NCI-H774 (cell line): ENCODE measurements at places on chromosomes 13 and 19.
A peak's percentile ranks its signal among the peaks of the same experiment; 100 is the strongest.

DNA sequence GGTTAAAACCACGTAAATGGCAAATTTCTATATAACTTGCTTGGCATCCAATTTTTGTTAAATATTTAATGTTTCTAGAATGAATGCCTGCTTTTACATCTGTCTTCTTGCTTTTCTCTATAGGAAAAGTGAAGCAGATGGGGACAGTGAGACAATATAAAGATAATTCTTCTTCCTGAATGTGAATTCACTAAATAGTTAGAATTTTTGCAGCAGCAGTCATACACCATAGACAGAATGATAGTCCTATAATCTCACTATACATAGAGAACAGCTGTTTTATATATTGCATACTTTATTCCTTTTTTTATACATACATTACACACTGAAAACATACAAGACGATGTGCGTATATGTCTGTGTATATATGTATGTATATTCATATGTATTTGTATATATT, 1127.3 kb downstream of the PCDH9 start:
- DNase-seq: no peak

DNA sequence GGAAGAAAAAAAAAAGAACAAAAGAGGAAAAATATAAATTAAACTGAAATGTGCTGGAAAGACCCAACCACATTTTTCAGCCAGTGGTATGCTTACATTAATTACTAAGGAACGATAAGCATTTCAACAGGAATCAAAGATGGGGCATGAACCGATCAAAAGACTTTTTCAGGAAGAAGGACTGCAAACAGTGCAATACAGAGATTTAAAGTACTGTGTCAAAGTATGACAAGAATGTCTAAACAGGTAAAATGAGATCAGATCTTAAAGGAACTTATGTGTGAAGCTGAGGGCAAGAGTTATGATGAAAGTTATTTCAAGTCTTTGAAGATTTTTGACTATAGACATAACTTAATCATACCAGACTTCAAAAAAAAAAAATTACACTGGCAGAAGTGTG, 1761.8 kb downstream of the SLITRK5 start:
- no peak for DNase-seq

- DNase-seq: peak; percentile 47
Observed at GRCh38 chr13:112248406-112248760, 127.8 kb upstream of the SPACA7 start.

DNA sequence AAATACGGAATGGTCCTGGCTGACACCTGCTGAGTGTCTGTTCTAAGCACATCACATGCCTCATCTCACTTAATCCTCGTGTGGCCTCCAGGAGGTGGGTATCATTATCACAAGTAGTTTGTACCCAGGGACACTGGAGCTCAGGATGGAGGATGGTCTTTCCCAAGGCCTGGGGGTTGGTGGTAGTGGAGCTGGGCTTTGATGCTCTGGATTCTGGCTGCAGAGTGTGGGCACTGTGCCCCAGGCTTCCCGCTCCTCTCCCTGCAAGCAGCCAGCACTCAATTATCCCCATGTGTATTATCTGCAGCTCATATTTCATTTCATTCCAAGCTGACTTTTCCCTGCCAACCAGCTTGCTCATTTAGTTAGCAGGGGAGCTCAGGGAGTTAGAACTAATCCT, 52.1 kb downstream of the SIAH3 start:
- DNase-seq: no peak

DNA sequence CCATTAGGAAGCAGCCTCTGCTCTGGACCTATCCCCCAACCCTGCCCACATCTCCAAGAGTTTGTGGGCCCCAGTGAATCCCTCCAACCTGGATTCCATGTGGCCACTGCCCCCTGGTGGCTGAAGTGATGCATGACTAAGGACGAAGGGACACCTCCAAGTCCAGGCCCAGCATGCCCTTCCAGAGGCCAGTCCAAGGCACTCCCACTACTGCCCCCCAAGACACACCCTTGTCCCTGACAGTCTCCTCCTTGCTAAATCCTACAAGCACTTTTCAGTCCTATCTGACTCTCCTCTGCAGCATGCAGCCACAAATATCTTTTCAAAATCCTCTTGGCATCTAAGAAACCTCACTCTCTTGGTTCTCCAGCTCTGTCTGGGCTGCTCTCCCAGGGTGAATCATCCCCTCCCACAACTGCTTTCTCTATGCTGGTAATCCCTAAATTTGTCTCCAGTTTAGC, 33.0 kb downstream of the DEDD2 start:
- DNase-seq: peak; percentile 68

- no peak for DNase-seq
Observed at GRCh38 chr19:15717809-15718208, 10.0 kb upstream of the OR10H2 start.

GRCh38 chr13:56530096-56530495, 610.6 kb upstream of the PRR20A start:
- DNase-seq: no peak

DNA sequence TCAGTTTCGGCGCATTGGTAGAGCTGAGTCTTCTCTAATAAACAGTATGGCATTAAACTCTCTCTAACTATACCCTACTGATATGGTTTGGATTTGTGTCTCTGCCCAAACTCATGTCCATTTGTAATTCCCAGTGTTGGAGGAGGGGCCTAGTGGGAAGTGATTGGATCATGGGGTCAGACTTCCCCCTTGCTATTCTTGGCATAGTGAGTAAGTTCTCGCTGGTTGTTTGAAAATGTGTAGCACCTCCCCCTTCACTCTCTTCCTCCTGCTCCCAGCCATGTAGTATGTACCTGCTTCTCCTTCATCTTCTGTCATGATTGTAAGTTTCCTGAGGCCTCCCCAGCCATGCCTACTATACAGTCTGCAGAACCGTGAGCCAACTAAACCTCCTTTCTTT, 682.7 kb upstream of the ARGLU1 start:
- DNase-seq: no peak

DNA sequence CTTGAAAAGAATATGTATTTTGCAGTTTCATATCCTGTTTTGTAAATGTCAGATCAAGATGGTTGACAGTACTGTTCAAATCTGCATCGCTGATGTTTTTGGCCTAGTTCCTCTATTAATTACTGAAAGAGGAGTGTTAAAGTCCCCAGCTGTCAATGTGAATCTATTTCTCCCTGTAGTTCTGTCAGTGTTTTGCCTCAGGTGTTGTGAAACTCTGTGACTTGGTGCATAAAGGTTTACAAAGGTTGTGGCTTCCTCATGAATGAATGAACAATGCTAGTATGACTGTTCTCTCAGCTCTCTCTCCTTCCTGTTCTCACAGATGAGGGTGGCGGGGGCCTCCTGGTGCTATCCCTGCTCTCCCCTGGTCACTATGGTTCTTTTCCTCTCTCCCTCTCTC, 142.4 kb downstream of the MYCBP2 start:
- DNase-seq: no peak

DNA sequence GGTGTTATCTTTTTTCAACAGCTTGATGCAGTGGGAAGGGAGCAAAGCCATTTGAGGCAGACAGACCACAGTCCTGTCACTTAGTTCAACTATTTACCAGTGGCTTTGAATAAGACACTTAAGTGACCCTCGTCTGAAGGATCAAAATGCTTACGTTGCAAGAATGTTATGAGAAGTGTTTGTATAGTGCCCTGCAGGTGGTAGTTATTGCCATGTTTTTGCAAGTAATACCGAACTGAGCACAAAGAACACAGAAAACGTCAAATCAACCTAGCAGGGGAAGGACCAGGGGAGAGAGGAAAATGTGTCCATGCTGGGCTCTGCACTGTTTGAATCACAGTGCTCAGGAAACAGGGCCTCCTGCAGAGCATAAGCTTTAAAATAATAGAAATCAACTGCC, 2.8 kb downstream of the SOHLH2 start:
- no peak for DNase-seq

DNA sequence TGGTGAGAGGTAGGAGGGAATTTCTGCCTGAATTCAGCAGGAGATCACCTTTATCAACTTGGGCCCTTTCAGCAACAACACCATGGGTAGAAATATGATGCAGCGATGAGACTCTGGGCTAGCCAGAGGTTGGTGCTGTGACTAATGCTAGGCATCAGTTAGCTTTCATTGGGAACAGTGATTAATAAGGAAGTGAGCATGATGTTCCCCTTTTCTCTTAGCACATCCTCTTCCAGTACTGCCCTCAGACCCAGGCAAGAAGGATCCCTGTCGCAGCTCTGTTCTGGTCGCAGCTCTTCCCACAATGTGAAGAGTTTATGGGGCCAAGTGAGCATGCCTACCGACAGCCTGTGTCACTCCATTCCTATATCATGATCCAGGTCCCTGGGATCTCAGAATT, 100.5 kb downstream of the FLT1 start:
- no peak for DNase-seq

DNA sequence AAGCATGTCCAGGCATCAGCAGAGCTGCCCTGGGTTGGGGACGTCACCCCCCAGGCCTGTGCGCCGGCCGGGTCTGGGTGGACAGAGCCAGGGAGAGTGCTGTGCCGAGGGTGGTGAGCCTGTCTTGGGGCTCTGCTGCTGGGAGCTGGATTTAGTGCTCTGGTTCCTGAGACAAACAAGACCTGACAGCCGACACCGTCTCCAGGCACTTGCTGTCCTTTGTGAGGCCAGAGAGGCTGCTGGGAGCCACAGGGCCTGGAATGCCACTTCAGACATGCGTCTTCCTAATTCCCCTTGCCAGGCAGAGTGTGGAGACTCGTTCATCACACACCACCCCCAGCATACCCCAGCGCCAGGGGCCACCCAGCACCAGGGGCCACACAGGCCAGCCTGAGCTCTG, 165.8 kb downstream of the KDM4B start:
- DNase-seq: no peak

DNA sequence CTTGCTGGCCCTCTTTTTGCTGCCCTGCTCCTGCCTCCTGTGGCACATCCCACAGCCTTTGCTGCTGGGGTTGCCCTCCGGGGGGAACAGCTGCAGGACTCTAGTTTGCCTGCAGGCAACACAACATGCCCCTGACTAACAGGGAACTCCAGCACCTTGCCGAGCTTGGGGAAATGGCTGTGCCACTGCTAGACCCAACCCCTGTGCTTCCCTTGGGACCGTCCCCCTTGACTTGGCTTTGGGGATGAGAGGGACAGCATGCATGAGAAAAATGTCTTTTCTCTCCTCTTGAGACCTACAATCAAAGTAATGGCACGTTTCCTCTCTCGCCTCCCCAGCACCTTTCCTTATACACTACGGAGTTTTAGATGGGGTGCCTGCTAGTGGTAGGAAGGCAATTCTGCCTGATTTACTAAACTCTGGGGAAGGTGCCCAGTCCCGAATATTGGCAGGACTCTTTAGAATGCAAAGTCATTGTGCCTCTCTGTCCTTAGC, 12.4 kb upstream of the VWA8 start:
- no peak for DNase-seq

DNA sequence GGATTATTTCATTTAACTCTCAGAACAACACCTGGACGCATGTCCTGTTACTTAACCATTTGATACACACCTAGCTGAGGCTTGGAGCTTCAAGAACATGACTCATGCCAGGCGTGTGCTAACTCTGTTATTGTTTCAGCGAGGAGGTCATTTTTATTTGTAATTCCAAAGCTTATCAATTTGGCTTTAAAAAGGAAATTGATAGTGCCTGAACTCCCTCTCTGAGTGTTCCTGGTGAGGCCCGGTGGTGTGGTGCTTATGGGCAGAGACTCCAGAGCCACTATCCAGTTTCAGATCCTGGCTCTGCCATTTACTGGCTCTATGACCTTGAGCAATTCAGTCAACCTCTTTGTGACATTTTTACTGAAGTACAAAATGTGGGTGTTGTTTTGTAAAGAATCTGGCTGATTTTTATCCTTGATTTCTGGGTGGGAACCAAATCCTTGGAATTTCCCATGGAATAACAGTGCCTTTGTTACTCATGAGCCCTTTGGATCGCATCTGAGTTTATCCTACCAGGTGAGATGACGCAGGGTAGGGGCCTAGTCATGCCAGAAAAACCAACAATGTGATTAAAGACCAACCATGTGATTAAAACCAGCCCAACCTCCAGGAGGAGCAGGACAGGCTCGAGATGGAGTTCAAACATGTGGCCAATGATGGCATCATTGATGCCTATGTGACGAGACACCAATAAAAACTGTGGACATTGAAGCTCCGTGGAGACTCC, 198.8 kb downstream of the MYO16 start:
- no peak for DNase-seq

GRCh38 chr19:2561221-2561620, 85.3 kb downstream of the GADD45B start:
- DNase-seq: no peak

DNA sequence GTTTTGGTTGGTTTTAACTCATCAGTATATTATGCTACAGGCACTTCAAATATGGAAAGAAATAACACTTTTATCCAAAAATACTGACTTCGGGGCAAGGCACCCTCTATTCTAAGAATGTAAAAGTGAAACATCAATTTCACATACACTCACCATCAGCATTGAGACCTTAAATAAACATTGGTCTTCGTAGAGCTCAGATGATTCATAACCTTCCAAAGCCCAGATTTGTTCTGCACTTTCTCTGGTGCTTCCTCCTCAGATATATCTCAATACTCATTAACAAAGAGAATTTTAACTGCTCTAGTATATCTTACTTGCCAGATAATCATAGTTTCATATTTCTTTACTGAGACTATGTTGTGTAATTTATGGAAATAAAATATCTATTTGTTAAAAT, 794.3 kb downstream of the LIG4 start:
- DNase-seq: no peak

- DNase-seq: no peak
Observed at GRCh38 chr13:80259159-80259558, 81.8 kb downstream of the SPRY2 start.

GRCh38 chr19:31350033-31350692, 927 bp upstream of the TSHZ3 start:
- no peak for DNase-seq

GRCh38 chr13:49246850-49247642, 679 bp upstream of the CDADC1 start:
- DNase-seq: no peak

GRCh38 chr13:27267596-27267995, 3.0 kb upstream of the RASL11A start:
- DNase-seq: no peak

- no peak for DNase-seq
Observed at GRCh38 chr19:47408156-47408938, 11.0 kb downstream of the MEIS3 start.

DNA sequence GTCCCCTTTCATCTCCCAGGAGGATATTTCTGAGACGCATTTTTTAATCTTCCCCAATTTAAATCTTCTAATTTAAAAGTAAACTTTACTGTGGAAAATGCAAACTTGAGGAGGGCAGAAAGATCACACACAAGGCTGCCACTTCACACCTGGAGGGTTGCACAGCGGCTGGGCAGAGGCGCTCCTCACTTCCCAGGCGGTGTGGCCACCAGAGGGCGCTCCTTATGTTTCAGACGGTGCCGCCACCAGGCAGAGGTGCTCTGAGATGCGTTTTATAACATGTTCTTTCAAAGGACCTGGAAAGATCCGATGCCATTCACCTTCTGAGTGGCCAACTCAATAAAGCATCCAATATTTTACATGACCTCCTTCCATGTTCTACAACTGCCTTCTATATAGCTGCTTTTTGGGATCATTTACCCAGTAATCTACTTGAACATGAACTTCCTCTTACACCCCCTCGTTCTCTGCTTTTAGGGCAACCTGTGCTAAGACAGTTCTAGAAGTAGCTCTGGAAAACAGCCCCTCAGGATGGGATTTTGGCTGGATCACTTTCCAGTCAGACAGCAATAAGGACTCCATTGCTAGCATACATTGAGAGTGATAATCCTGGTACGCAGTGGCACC, 14.8 kb upstream of the MTUS2 start:
- no peak for DNase-seq
